ENCODE measurements at places on chromosomes 13 and 19. TPM values are rescaled to one million over a fixed set of nuclear protein-coding genes. Genes with fewer than 3 reads are reported as not detected.

Gene LGALS7
- not detected for total RNA-seq

Gene RFC3
- total RNA-seq = 14.1 TPM

- no peak for DNase-seq
These were observed 58.8 kb downstream of the RYR1 start for GRCh38 chr19:38492181-38492813.

- no peak for DNase-seq
These were observed 27.6 kb downstream of the MYO9B start for GRCh38 chr19:17103177-17103576.

Gene KLK12
- not detected for total RNA-seq

DNA sequence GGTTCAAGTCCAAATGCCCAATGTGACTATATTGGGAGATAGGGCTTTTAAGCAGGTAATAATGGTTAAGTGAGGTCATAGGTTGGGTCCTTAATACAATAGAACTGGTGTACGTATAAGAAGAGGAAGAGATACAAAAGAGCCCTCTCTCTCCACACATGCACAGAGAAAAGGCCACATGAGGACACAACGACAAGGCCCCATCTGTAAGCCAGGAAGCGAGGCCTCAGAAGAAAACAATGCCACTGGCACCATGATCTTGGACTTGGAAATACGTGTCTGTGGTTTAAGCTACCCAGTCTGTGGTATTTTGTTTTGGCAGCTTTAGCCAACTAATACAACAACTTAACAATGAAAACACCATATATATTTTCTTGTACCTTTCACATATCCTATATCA, 23.4 kb upstream of the RFC3 start:
- DNase-seq = no peak

DNA sequence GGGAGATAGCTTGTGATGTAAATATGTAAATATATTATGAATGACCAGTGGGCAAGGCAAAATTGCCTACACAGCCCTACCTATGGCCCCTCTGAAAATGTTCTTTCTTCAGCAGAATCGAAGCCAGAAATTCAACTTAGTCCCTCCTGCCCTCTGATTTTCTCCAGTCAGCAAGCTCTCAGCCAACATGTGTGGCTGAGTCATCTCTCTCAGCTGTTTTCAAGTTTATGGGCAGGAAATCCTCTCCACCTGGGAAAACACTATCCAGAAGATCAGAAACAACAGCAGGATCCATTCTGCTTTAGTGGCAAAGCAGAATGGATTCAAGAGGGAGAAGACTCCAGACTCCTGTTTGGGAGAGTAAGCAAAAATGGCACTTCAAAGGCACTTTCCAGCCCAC, 8.9 kb upstream of the ZNF527 start:
- DNase-seq = no peak

Gene OR10H1
- total RNA-seq = not detected

GRCh38 chr19:33295621-33296487, 6.5 kb downstream of the CEBPA start:
- no peak for DNase-seq

DNA sequence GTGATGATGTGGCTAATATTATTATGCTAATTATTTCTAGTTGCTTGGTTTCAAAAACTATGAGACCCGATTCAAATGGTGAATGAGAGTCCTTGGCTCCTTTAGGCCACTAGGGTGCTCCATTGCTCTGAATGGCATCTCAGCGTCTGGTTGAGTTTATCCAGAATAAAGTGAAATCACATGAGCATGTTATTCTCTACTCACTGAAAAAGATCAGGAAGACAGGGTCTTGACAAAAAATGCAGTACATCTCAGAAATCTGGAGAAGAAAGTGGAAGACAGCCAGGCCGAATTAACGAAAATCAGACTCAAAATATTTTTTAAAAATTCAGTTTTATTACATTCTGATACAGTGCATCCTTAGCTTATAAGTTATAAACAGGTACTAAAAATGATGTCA, 516.2 kb downstream of the MYO16 start:
- peak; percentile 45 for DNase-seq

Gene FAM83E
- total RNA-seq = not detected

DNA sequence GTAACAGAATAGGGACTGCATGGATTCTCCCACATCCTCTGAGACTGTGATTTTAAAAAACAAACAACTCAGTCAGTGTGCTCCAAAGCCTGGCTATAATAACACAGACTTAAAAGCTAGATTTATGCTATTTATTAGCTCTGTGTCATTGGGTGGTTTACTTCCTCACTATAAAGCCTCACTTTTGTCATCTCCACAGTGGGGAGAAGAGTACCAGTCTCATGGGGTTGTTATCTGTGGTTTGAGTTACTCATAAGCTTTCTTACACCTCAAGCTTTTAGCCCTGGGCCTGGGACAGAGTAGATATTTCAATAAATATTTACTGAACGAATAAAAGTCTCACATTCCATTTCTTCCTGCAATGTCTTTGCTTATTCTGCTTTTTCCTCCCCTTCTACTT, 5.3 kb downstream of the RNASEH2B start:
- no peak for DNase-seq

DNA sequence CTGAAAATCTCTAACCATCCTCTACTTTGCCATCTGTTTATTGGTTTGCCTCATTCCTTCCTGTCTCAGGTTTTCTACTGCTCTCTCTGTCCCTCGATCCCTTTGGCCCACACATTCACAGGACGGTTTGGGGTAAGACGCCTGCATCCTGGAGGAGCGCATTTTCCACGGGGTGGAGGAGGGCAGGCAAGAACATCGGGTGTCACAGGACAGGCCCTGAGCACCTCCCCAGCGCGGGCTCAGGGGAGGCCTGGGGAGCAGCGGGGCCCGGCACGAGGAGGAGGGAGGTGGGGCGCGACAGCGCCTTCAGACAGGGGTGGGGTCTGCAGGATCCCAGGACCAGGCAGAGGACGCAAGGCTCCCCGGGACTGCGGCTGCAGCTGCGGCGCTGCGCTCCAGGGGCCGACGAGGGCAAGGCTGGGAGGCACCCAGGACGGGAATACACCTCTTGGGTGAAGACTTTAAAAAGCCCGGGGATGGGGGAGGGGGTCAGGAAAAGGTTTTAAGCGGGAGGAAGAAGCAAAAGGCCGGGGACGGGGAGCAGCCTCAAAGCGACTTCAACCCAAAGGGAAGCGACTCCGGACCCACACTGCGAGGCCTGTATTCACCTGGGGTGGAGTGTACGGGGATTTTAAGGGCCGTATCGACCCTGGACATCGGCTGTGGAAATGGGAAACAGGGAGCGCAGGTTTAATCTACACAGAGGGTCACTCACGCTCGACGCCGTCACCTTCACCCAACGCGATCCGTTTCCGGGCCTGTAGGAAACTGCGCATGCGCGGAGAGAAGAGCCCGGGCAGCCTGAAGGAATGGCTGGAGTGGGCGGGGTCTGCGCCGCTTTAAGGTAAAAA, at the start of gene ZNF415:
Gene ZNF415, minus strand, starts transcription at position 770 of the 851 bp plus-strand sequence. CDS start 10,234 bp downstream, outside the sequence.
- DNase-seq = peak; percentile 42

- peak; percentile 23 for DNase-seq
These were observed at the start of gene CYP4F11 for GRCh38 chr19:15934332-15935078. Gene CYP4F11 (minus strand): TSS chr19:15934529. CDS start chr19:15934408, 121 bp downstream.

DNA sequence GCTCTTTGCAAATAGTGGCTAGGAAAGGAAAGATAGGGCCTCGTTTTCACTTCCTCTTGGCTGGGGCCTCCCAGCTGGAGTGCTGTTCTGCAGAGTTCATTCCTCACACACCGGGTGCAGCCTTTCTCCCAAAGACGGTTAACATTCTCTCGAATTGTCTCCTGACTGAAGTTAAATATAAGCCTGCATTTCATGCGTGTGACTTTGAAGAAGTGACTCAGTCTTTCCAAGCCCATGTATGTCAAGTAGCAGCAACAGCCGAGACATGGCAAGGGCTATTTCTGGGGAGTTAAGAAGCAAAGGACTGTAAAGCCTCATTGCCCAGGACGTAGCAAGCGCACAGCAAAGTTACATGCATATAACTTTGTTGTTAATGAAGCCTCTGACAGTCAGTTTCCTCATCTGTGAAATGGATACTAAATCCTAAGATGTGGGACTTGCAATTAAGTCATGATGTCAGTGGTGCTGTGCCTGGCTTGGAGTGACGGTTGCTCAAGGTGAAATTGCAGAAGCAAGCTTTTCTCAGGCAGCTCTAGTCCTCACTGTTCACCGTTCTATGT, 502.4 kb downstream of the MYO16 start:
- DNase-seq = no peak

GRCh38 chr19:31349160-31349881, at the start of gene TSHZ3:
Gene TSHZ3 (minus strand): TSS chr19:31349436. CDS start chr19:31349219, 217 bp downstream.
- DNase-seq = peak; percentile 72

DNA sequence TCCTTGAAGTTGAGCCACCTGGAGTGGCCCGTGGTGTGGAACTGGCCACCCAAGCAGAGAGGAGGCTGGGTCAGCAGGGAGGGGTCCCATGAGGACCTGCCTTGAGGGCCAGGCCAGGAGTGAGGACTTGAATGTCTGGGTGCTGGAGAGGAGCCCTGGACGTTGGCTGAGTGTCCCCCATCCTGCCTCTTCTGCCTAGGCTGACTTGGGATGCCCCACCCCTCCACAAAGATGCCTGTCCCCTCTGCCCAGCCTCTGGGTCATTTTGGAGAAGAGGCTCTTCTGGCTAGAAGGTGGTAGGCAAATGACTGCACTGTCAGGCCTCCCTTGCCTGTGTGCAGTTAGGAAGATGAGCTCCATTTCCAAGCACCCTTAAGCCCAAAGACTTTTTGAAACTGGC, 1.7 kb downstream of the SSBP4 start:
- no peak for DNase-seq

DNA sequence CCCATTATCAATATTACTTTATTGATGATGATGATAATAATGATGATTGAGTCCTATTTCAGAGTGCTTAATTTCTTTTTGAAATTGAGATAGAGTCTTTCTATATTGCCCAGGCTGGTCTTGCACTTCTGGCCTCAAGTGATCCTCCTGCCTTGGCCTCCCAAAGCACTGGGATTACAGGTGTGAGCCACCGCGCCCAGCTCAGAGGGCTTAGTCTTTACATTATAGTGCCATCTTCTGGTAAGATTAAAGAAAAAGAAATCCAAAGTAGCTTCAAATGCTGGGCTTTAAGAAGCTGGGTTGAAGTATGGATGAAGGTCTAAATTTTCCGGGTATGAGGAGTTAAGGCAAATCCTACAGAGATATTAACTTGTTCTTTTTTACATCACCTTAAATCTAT, 3.4 kb upstream of the ZNF333 start:
- no peak for DNase-seq

Gene MIR17HG
- 3.1 TPM for total RNA-seq

- DNase-seq = no peak
These were observed 8.9 kb upstream of the TMEM160 start for GRCh38 chr19:47057328-47057727.

- no peak for DNase-seq
These were observed 8.7 kb upstream of the CREB3L3 start for GRCh38 chr19:4144666-4145249.

GRCh38 chr19:4807188-4807587, 15.7 kb downstream of the FEM1A start:
- DNase-seq = no peak

Measured in tibial nerve (tissue), 4 donors.